Adrenal gland (tissue), 19 donors: ENCODE measurements at places on chromosomes 2 and 18.

GRCh38 chr2:216829533-216829932 is 30.3 kb downstream of the TNP1 start:
- peak; percentile 89 for DNase-seq

- DNase-seq: peak; percentile 42
These were observed at the start of gene KCNE4 for GRCh38 chr2:223051693-223052289. TSS of gene KCNE4 (plus strand) at chr2:223052190. CDS start at chr2:223052831, 641 bp downstream.

DNA sequence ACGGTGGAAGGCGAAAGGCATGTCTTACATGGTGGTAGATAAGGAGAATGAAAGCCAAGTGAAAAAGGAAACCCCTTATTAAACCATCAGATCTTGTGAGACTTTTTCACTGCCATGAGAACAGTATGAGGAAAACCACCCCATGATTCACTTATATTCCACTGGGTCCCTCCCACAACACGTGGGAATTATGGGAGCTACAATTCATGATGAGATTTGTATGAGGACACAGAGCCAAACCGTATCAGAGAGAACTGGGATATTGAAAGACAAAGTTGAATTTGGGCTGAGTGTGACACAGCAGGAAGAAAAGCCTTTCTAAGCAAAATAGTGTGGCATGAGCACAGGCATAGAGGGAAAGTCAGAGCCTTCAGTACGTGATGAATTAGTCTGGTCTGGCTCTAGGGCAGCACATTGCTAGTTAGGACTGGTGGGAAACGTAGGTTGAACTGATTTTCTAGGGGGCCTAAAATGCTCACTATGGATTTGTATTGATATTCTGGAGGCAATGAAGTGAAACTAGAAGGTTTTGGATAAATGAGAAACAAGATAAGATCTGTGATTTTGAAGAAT is 84.8 kb upstream of the RND3 start:
- DNase-seq: no peak

- DNase-seq: no peak
These were observed 399.3 kb downstream of the METTL4 start for GRCh38 chr18:2171840-2172625.

GRCh38 chr2:37330681-37331080 is 6.0 kb upstream of the PRKD3 start:
- DNase-seq: no peak

DNA sequence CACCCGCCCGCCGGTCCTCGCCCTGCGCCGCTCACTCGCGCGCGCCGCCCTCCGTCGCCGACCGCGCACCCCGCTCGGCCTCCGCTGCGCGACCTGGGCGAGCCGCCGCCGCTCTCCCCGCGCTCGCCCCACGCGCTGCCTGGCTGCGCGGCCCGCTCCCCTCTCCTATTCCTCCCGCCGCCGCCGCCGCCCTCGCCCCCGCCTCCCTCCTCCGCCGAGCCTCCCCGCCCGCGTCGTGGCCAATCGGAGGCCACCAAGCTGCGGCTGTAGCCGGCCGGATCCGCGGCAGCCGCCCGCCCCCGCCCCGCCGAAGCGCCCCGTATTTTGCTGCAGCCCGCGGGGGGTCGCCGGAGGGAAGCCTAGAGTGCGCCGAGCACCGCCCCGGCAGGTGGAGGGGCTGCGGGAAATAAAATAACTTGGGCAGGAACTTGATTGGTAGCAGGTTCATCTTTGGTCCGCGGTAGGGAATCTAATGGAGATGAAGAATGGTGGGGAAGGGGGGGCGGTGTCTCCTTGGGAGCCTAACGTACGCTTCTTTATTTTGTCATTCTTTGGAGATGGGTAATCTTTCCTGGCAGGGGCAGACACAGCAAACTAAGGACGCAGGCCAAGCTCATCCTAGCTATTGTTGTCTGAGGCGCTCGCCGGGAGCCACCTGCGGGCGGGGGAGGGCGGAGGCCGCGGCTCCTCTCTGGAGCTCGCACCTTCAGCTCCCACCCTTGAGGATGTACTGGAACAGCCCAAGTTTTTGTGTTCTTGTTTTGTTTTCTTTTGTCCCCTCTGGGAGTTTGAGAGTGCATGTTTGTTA is 1.1 kb upstream of the CDH2 start:
- DNase-seq: peak; percentile 83

GRCh38 chr18:79912409-79912991 is 39.0 kb downstream of the SLC66A2 start:
- DNase-seq: peak; percentile 49

- no peak for DNase-seq
These were observed 45.8 kb downstream of the GALNT13 start for GRCh38 chr2:153917570-153917969.

- no peak for DNase-seq
These were observed 55.8 kb downstream of the HRH4 start for GRCh38 chr18:24516261-24516660.

DNA sequence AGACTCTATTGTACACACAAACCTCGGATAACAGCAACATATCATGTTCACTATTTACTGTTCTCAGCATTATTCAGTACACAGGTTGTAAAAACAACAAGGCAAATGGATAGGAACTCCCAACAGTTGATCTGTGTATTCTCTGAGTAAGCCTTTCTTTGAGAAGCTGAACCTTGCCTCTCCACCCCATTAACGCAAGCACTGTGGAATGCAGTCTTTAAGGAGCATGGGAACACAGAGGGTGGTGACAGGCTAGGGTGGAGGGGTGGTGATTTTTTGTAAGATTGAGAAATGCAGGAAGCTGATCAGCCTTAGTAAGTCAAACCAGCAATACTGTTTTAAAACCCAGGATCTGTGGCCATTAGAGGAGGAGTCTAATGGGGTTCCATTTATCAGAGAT is 19.6 kb upstream of the SERPINB11 start:
- DNase-seq: no peak

DNA sequence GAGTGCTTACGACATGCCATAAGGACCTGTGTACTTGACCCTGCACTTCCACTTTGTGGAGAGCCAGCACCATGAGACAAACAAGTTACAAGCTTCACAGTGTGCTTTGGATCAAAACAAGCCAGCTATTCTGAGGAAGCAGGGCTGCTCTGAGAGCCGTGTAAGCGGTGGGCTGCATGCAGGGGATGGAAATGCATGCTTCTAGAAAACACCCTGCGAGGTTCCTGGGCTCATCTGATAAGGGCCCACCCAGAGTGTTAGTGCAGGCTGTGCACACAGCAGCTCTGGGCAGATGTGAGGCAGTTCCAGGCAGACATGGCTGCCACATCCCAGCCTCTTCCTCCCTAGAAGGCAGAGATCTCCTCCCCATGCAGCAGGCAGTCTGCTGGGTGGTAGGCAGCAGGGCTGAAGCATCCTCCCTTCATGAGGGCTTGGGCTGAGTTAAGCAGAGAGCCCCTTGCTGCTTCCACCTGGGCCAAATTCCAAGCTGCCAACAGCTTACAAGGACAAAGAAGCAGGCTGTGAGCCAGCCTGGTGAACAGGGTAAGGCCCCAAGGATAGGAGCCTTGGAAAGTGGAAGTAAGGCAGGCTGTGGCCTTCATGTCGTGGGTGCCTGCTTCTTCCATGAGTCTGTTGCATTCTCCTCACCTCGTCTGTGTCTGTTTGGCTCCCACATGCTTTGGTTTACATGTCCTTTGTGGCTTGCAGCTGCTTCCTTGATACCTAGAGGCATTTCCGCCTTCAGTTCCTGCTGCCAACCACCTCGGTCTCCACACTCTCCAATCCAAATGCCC is 7.7 kb downstream of the PSD4 start:
- DNase-seq: peak; percentile 77

- no peak for DNase-seq
These were observed 6.6 kb downstream of the ARHGAP25 start for GRCh38 chr2:68741238-68741637.

- DNase-seq: no peak
These were observed 1605.3 kb upstream of the ACVR2A start for GRCh38 chr2:146239392-146240135.

DNA sequence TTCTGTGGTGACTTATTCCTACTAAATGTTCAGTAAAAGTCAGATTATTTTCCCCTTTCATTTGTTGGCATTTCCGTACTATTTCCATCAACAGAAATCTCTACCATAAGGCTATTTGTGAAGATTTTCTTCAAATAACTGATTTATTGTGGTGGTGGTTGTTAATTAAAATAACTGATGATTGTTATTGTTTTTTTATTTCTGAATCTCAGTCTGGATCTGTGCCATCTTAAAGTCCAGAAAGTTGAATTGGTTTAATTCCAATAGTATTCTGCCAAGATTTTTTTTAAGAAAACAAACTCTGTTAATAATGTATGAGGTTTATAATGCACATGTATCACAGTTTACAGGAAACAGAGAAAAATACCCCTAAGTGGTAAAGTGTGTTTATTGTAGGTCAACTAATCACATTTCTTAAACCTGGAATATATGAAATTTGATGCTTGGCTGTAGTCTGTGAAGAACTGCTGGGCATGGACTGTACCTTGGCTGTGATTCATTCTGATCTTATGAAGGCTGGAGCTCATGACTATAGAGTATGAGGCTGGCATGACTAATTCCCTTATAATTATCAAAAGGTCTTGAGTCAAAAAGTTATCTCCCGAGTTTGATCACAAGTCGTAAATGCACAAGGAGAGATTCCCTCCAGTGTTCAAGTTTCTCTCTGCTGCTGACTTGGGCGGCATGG is 134.2 kb upstream of the RND3 start:
- DNase-seq: peak; percentile 56

- no peak for DNase-seq
These were observed 5.4 kb downstream of the KLHL14 start for GRCh38 chr18:32767400-32767799.

GRCh38 chr2:204477358-204477950 is 67.8 kb upstream of the PARD3B start:
- DNase-seq: no peak

GRCh38 chr18:49013961-49014604 is 63.3 kb upstream of the SMAD7 start:
- peak; percentile 39 for DNase-seq

- DNase-seq: no peak
These were observed 77.3 kb downstream of the KCTD1 start for GRCh38 chr18:26471027-26471426.

GRCh38 chr18:79409313-79409712 is 13.6 kb downstream of the NFATC1 start:
- DNase-seq: no peak

GRCh38 chr2:62938126-62938525 is 112.5 kb upstream of the OTX1 start:
- no peak for DNase-seq

- no peak for DNase-seq
These were observed 1681.0 kb upstream of the DDX18 start for GRCh38 chr2:116133381-116133942.

DNA sequence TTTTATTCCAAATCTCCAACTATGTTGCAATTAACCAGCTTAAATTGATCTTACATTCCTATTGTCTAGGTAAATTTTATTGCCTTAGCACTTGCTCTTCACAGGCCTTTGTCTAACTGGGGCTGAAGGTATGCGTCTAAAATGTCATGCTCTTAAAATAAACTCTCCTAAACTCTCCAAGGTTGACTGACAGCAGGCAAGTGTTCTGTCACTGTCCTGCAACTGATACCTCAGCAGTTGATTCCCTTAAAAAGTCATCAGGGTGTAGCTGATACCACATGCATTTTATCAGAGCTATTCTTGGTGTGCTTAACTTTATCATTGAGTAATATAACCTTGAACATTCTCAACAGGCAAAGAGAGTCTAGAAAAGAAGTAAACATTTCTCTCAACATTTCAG is 680 bp downstream of the TTN start:
- no peak for DNase-seq

GRCh38 chr2:170680172-170680941 is 34.8 kb upstream of the SP5 start:
- DNase-seq: no peak

- no peak for DNase-seq
These were observed 56.4 kb downstream of the MERTK start for GRCh38 chr2:111954602-111955332.

- peak; percentile 75 for DNase-seq
These were observed at the start of gene C1GALT1C1L for GRCh38 chr2:43676322-43677050. TSS of gene C1GALT1C1L (minus strand) at chr2:43676429. CDS start at chr2:43676322, 107 bp downstream.
